Endodermal cell (in vitro differentiated cells): ENCODE measurements at places on chromosomes 12 and 14.

DNA sequence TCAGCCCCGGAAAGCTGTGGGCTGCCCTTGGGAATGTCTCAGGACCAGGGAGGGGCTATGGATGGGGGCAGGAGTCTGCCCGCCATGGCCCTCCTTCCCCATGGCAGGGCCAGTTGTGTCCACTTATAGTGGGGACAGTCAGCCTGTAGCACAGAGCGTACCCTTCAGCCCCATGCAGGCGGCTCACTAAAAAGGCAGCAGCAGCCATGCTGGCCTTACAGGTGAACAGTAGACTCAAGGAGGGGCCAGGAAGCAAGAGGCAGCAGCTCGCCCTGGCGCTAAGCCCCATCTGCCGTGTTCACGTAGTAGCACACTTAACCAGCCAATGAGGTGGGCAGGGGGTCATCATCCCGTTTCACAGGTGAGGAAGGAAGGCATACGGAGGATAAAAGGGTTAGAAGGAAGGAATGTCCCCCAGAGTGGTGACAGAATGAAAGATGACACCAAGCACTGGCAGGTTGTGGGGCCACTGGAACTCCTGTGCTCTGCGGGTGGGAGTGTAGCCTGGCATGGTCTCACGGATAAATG, 52.7 kb downstream of the FAM222A start:
- peak; percentile 65 for DNase-seq

GRCh38 chr12:129193263-129193871, 340.1 kb downstream of the GLT1D1 start:
- peak; percentile 90 for DNase-seq

DNA sequence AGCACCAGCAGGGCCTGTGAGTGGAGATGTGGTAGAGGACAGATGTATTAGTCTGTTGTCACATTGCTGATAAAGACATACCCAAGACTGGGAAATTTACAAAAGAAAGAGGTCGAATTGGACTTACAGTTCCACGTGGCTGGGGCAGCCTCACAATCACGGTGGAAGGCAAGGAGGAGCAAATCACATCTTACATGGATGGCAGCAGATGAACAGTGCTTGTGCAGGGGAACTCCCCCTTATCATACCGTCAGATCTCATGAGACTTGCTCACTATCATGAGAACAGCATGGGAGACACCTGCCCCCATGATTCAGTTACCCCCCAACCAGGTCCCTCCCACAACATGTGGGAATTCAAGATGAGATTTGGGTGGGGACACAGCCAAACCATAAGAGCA, 361.9 kb downstream of the VRK1 start:
- DNase-seq: no peak

DNA sequence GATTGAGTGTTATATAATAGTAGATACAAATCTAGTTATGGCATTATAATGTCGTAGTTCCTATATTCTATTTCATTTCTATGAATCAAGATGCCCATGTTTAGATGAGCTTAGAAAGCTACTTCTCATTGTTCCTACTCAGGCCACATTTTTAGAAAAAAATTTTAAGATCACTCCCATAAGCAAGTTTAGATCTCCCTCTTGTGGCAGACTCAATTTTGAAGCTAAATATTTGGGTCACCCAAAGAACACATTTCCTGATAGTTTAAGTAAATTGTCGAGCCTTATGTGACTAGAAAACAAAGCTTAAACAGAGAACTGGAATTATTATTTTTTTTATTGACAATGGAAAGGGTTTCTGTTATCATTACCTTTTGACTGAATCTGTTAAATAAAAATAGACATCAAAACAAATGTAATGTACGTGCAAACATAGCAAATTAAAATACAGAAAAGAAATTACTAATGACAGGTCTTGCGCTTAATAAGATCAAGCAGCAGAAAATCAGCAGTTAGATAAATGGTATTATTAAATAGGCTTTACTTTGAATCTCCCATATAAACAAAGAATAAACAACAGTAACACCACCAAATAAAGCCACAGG, 180.2 kb downstream of the ACSS3 start:
- no peak for DNase-seq

- DNase-seq: no peak
Observed at GRCh38 chr12:93880853-93881522, 203.8 kb downstream of the CRADD start.

- no peak for DNase-seq
Observed at GRCh38 chr14:34937442-34937841, 45.4 kb upstream of the SRP54 start.

DNA sequence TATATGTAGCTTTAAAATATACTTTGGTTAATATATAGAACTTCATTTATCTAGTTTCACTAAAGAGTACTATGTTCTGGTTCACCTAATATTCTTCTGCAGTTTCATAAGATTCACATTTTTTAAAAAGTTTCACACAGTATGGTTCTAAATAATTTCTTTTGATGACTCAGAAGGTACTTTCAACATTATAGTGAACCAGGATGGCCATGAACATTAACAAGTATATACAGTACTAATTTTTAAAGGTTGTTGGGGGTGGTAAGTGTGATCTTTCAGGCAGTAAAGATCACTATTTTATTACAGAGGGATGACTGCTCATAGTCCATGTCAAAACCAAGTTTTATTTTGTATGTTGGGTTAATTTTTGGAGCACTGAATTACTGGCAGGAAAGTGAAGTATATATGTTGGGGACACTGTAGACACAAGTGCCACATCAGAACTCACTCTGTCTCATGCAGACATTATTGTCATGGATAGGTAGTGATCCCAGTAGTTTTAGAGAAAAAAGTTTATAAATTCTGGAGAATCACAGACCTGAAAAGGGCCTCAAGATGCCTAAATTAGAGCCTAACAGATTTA, 60.0 kb downstream of the DCAF5 start:
- DNase-seq: no peak

DNA sequence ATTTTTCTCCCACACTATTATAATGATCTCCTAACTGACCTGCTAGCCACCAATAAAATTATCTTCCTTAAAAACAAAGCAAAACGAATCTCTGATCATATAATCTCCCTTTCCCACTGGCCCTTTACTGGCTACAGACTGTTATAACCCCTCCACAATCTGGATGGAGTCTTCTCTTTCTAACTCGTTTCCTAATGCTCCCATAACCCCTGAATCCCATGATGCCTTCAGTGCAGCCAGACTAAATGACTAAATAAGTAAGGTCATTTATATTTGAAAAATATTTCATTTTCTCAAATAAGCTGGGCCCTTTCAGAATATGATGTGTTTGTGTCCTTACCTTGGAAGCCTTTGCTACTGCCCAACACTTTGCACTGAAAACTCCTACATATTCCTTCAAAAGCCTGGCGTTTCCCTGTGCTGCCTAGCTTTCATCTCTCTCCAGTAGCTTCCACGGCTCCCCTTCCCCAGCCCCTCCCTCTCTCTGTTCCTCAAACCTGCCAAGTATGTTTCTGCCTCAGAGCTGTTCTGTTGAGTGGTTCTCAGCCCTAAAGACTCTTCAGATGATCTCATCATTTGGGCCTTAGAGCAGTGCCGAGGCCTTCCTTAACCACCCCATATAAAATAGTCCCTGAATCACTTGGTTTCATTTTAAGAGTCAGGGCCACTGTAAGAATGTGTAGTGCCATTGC, 91.7 kb downstream of the MYRFL start:
- DNase-seq: no peak

- no peak for DNase-seq
Observed at GRCh38 chr12:107339487-107339886, 246.1 kb upstream of the CRY1 start.

DNA sequence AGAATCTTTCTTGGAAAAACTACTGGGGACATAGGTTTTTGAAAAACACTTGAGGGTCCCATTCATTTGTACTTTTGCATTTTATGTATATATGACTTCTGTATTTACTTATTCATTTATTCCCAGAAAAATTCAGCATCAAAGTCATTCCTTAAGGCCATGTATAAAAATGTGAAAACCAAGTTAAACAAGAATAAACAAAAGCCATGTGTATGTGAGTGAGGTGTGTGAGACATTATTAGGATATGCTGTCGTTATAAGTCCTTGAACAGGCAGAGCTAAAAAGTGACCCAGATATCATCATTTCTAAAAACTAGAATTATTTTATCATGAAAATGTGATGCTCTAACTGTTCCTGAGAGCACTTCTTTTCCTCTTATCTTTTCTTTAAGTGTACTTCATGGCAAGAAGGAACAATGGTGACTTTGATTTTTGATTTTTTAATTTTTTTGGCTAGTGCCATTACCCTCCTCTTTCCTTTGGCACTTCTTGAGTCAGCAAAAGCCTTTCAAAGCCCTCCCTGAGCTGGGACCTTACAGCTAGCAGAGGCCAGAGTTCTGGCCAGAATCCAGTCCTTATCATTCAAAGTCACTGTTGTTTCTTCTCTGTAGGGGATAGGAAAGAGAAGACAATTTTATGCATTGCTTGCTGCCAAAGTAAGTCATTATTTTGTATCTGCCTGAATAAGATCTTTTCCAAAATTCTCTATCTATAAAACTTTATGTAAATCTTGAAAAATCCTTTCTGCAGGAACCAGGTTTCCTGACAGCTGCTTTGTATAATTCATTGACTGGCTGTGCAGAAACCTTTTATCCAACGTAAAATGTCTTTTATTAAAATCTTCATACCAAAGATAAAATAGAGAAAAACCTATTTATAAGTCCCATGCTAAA, 419.7 kb upstream of the PRICKLE1 start:
- no peak for DNase-seq

DNA sequence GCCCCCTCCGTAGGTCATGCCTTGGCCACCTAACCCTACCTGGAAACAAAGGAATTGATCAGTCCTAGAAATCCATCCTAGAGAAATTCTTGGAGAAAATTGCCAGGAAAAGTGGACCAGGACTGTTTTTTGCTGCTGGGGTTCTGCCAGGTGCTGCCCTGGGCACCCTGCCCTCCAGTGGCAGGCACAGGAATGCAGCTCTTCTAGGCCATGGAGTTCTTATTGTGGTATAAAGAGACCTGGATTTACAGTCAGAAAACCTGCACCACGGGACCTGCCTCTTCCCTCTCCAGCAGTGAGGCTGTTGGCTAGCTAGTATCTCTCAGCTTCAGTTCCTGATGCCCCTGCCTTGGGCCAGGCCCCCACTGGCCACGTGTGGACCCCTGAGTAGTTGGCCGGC, 59.7 kb downstream of the SLC24A4 start:
- peak; percentile 67 for DNase-seq

DNA sequence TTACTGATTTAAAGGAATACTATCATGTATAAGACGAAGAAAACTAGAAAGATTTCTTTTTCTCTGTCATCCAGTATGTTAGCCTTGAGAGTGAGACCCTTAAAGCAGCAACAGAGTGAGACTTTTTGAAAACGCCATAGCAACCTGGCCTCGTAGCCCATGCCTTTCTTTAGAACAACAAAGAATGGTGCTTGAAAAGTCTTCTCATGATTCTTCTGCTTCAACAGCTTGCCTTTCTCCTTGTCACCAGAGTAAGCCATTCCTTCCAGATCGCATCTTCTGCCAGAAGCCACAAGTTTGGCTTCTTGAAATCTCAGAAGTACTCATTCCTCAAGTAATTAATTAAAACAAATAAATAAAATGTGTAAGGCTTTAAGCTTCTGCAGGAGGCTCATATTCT, 109.3 kb downstream of the PDE3A start:
- DNase-seq: no peak

DNA sequence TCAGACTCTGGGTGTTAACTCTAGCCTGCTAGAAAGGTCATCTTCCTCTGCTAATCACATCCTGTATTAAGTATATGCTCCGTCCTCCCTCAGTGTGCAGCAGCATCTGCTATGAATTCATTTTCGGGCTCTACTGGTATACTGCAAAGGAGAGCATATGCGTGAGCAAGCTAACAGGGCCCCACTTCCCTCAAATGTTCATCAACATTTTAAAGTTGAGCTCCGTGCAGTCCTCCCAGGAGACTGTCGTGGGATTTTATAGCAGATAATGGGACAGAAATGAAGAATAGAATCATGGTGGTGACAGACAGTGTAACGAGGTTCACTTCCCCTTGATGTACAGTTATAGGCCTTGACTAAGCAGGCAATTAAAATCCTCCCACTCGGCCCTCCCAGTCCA, 131.7 kb downstream of the PLXNC1 start:
- DNase-seq: no peak

DNA sequence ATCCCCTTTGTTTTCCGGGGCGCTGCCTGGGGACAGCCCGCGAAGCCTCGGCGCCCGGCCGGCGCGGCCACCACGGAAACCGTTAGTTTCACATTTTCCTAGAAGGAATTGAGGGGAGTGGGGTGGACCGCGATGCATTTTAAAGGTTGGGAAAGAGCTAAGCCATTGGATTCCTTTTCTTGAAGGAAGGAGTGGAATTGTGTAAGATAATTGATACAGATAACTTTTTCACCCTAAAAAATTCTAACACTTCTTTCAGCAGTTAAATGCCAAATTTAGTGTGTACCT, 137.1 kb downstream of the MON2 start:
- DNase-seq: no peak

DNA sequence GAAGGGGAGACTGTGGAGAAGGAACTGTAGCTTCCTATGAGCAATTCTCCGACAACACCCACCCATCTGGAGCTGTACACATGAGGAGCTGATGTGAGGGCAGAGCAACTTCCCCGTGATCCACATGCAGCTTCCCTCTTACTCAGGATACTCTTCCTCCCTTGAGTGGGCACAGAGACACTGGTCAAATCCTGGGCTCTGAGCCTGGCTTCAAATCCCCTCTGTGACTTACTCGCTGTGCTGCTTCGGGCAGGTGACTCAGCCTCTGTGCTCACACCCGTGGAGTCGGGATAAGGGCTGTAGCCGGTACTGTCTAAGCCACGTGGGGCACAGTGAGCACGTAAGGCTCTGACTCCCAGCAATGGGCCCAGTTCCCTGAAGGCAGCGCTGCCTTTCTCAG, 31.1 kb downstream of the ZFYVE21 start:
- peak; percentile 41 for DNase-seq

DNA sequence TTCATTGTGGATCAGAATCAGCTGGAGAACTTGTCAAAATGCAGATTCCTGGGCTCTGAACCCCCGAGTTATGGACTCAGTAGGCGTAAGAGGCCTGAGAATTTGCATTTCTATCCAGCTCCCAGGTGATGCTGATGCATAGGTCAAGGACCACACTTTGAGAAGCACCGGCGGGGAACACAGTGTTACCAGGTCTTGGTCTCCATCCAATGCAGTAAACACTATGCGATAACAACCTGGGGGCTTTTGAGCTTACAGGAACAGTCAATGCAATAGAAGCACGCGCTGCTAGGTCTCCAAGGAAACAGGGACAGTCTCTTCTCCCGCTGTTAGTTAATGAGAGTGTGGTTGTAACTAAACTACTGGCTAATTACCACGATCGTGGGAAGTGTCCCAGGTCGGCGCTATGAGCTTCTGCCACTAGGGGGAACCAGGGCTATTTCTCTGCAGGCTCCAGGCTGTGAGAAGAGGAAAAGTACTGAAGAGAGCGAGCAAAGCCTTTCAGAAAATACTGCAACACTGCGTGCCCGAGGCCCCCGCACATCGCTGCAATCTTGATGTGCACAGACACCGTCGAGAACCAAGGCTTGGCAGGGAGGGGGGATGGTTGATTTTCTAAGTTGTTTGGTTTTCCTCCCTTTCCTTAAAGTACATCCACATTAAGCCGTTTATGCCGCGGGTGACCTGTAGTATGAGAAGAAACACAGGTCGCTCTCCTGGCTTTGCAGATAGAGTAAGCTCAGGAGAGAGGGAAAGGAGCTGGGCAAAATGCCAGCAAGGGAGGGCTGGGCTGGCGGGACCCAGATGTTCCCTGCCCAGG, 52.0 kb upstream of the KCNA1 start:
- DNase-seq: peak; percentile 98
